Stimulated activated naive B cell treated with anti-CD40 and anti-IgM and Interleukin-4, amounts not matched to agents 10 μg/mL and 1 μg/mL and 100 μg/mL, for 72 hours (primary cell): ENCODE measurements at places on chromosomes 7 and 10.

GRCh38 chr7:83872501-83872900 is 223.6 kb upstream of the SEMA3E start:
- DNase-seq, result no peak

- no peak for DNase-seq
Observed at GRCh38 chr10:109996766-109997171, 11.0 kb upstream of the ADD3 start.

DNA sequence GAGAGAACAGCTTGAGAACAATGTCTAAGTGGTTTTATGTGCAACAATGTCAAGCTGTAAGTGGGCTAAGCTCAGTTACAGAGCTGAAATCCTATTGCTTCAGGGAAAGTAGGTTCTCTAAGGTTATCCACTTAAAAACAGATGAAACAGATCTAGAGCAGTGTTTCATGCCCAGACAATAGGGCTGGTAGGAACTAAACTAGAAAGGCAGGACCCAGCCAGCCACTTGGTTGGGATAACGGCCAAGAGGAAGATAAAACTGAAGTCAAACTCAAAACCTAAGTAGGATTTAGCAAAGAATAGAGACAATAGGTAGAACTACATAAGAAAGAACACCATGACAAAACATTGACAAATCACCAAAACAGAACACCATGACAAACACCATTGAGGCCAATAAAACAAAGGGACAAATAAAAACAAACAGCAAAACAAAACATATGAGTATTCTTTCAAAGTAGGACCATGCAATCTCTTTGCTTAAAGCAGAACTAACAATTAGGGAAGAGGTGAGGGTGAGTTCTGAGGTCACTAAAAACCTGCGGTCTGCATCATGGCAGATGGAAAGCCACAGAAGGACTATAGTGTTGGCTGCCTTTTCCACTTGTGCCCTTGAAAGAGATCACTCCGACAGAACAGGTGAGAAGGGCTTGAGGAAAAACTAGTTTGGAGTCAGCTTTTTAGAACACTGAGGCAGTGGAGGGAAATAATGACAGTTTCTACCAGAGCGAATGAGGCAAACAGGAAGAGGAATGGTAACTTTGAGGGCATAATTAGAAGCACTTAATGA is 81.0 kb downstream of the HGF start:
- no peak for DNase-seq

- no peak for DNase-seq
Observed at GRCh38 chr7:101720324-101720723, 91.2 kb upstream of the MYL10 start.

GRCh38 chr7:81736091-81736490 is 33.8 kb downstream of the HGF start:
- DNase-seq, result no peak
